ENCODE measurements at places on chromosomes 2 and 18.

DNA sequence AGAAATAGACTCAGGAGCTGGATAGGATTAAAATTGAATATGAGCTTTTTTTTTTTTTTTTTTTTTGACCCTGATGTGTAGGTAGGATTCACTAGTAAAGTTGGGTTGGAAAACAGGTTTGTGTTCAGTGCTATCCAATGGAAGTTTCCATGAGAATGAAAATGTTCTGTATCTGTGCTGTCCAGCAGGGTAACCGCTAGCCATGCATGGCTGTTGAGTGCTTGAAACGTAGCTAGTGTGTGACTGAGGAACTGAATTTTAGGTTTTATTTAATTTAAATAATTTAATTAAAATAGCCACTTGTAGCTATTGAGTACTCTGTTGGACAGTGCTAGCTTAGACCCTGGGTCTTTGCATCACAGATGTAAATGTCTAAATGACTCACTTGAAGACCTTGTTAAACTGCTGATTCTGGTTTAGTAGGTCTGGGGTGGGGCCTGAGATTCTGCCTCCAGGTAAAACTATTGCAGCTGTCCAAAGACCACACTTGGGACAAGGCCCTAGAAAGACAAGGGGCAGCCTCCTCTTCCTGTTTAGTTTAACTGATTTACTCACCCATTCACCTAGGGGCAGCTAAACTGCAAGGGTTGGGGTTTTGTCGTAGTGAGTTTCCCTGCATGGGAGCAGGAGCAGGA, 84.7 kb upstream of the STON1 start:
- DNase-seq = no peak

GRCh38 chr2:181589779-181590178, 67.1 kb downstream of the CERKL start:
- no peak for DNase-seq

DNA sequence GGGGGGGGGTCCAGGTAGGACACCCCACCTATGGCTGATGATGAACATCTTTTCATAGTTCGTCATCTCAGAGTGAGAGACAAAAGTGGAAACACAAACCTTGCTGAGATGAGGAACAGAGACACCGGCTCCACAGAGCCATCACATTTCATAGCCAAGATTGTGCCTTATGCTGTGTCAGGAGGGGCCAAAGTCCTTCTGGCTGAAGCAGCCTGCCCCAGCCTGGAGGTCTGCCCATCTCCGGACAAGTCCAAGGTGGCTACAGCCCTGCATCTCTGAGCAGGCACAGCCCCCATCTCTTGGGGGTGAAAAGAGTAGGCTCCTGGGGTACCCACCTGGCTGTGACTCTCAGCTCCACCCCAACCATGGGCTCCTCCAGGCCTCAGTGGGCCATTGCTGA, 70.3 kb downstream of the ZBTB7C start:
- DNase-seq = no peak

DNA sequence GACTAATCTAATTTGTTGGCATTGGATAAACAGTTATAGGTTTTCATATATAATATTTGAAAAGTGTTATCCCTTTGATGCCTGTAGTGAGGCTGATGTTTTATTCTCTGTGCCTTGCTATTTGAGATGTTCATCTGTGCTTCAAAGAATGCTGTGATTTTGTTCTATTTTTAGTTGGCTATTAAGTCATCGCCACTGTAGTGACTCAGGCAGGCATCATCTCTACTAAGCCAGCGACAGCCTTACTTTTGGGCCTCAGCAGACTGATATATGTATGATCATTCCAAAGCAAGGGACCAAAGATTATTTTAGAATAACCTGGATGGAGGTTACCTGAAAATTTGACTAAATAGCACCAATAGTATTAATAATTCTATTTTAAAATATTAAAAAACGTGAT, 1674.5 kb upstream of the NXPH2 start:
- peak; percentile 68 for DNase-seq

DNA sequence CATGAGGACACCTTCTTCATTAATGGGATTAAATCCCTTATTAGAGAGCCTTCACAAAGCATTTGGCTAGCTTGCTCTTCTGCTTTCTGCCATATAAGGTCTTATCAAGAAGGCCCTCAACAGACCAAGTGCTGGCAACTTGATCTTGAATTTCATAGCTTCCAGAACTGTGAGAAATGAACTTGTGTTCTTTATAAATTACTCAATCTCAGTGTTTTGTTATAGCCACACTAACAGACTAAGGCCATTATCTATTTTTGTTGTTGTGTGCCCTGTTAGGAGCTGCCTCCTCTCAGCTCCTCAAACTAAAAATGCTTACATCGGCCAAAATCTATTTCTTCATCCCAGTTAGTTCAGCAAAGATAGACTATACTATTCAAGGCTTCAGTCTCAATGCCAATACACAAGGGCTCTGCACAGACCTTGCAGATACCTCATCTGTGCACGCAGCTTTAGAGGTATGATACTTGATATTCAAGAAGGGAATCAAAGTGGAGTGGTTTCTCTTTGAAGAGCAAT, 182.9 kb downstream of the GPD2 start:
- no peak for DNase-seq

DNA sequence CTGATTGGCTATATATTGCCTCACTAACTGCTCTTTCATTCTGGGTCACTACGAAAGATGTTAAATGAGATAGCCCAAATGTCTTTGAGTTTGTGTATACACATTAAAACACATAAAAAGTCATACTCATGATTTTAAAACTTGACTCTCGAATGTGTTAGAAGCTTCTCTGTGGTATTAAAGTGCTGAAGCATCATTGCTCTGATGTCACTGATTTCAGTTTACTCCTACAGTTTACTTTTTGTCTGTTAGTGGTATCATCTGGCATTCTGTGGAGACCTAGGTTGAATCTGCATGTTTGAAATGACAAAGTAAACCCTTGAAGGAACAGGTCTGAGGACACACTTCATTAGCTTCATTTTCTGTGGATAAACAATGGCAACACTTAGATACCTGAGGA, 10.7 kb downstream of the NT5DC4 start:
- no peak for DNase-seq

DNA sequence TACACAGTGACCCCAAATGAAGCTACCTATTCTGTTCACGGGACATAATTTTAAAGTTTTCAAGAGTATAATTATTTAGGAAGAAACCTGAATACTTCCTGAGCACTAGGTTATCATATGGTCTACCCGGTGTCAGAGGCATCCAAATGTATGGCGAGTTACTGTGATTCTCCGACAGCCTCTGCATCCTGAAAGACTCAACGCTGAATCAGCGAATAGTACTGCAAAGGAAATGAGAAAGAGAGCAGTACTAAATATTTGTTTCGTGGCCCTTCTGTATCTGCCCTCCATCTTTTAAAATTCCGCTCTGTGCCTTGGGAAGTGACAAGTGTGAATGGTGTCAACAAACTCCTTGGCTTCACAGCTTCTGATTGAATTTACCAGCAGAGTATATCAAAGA, 358.0 kb upstream of the ZEB2 start:
- DNase-seq = no peak

Data from foreskin fibroblast (primary cell).